ENCODE measurements at places on chromosomes 4 and X. TPM values are rescaled to one million over a fixed set of nuclear protein-coding genes. Genes with fewer than 3 reads are reported as not detected.

Gene MAP3K15
- total RNA-seq = not detected

Gene C4orf50
- not detected for total RNA-seq

Gene PPEF2
- not detected for total RNA-seq

Gene MAGEA1
- total RNA-seq = not detected

Gene LRAT
- total RNA-seq = 0.57 TPM

Gene TLR6
- 5.0 TPM for total RNA-seq

Gene MAGEA2
- not detected for total RNA-seq

Gene CT45A7
- not detected for total RNA-seq

DNA sequence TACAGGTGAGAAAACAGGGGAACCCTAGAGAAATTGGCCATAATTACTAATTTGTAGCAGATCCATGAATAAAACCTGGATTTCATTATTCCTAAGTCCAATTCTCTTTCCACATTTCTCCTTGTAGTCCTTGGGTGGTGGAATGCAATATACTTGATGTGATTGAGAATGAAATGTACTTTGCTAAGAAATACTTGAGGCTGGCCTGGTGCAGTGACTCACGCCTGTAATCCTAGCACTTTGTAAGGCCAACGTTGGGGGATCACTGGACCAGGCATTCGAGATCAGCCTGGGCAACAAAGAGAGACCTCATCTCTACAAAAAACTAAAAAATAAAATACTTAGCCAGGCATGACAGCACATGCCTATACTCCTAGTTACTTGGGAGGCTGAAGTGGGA lies 15.9 kb downstream of the TMEM184C start:
- no peak for DNase-seq

DNA sequence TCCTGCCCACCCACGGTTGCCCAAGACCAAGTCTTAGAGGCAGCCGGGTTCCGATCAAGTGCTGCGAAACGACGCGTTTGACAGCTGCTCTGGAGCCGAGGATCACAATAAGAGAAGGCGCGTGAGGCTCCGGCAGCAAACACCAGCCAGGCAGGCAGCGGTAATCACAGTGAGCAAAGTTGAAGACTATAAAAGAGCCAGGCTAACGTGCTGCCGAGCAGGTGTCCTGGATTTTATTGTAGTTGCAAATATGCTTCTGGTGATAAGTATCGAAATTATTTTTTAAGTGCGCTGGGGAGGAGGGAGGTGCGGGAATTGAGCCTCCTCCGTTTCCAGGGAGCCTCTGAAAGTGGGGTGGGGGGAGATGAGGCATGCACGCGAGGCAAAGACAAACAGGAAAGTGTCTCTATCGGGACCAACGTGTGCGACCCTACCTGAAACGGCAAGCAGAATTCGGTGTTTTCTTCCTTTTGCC lies 590 bp downstream of the GABRA2 start:
- DNase-seq = no peak

DNA sequence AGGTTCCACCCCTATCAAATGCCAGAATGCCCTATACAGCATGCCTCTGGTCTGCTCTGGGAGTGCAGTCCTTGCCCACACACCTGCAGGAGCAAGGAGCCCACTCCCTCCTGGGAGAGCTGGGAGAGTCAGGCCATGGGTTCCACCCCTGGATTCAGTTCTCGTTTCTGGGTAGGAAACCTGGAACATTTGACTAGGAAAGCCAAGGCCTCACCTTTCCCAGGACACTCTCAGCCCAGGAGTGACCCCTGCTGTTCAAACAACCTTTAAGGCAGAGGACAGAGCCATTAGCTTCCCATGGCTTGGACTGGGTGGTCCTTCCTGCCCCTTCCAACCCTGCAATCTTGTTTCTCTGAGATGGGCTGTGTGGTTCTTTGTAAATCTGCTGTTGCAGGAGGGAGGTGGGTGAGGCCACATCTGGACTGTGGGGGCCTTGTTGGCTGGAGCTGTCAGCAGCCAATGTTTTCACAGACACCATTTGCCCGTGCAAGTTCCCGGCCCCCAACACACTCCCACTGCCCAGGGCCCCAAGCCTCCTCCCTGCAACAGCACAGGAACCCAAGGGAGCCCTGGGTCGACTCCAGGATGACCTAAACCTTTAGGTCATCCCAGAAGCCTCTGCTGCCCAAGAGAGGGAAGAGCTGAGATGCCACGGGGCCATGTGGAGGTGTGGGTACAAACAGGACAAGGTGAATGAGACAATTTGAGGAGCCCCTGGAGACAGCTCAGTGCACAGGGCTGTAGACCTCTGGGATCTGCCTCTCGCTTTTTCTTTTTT lies 104.4 kb downstream of the PJA1 start:
- peak; percentile 64 for DNase-seq

DNA sequence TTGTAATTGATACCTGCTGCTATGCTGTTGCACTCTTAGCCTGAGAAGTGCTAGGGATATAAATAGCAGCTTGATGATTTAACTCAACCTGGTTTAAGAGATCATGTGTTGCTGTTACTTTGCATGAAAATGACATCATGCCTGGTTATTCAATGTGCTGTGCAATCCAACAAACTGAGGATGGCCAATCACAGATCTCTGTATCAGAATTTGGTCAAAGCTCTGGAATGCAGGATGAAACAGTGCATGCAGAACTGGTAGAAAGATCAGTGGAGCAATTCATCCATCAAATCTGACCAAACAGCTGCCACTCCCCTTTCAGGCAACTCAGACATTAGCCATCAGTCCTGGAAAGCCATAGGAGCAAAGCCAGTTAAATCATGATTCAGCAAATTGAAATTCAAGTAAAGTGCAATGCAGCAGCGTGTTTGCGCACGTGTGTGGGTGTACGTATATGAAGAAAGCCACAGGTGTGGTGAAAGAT lies 160.3 kb upstream of the RASGEF1B start:
- peak; percentile 81 for DNase-seq

DNA sequence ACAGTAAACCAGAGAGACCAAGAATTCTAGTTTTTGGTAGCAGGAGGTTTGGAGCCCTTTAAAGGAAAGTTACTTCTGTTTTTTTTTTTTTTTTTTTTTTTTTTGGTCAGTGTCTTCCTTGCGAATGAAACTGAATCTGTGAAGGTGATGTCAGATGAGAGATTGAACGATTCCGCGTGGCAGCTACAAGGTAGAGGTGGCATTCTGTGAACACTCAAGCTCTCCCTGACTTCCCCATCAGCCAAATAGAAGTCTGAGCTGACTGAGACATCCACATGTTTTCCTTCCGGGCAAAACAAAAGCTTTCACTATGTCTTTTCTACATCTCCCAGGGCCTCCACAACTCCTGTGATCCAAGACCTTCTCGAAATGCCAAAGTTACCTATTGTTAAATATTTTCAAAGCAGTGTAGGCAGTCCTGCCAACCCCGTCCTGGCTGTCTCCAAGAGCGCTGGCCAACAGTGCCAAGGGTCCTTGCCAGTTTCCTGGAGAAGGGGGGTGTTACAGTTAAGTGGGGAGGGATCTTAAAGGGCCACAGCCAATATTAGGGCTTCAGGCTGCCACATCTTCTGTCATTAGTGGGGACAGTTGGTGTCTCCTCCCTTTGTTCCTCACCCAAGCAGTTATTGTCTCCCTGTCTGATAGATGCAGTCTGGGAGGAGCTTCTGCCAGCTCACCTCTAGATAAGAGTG lies 102.9 kb upstream of the SLC34A2 start:
- no peak for DNase-seq

DNA sequence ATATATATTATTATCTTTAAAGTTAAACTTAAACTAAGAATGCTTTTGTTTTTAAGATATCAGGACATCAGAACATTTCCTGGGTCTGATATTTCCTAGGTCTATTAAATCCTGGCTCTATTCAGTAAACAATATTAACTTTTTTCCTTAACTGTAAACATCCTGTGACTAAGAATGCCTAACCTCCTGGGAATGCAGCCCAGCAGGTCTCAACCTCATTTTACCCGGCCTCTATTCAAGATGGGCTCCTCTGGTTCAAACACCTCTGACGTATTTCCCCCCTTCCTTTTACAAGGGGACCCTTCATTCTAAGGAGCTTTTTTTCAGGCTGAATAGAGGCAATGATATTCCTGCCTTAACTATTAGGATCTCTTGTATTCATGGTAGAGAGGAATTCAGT lies 35.8 kb upstream of the DYNLT3 start:
- DNase-seq = no peak

DNA sequence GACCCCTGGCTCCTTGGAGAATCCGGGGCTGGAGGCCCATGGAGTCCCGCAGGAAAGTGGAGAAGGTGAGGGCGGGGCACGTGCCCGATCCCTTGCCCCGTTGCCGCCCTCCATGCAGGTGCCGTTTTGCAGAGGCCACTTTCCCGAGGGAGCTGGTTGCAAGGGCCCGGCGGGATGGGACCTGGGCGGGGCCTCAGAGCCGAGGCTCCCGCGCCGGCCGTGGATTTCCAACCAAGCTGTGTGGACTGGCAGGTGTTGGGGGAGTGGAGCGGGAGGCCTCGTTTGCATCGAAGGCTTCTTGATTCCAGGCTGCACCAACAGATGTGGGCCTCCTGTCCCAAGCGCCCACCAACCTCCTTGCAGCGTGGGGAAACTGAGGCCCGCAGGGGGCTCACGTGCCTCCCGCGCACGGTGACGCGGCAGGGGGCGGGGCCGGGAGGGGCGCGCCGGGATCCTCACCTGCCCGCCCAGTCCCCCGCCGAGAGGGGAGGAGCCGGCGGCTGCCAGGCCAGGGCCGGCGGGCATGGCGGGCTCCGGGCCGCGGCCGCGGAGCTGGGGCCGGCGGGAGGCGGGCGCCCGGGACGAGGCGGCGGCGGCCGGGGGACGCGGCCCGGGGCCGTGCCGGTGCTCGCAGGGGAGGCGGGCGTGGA lies 24.9 kb downstream of the SH3BP2 start:
- no peak for DNase-seq

DNA sequence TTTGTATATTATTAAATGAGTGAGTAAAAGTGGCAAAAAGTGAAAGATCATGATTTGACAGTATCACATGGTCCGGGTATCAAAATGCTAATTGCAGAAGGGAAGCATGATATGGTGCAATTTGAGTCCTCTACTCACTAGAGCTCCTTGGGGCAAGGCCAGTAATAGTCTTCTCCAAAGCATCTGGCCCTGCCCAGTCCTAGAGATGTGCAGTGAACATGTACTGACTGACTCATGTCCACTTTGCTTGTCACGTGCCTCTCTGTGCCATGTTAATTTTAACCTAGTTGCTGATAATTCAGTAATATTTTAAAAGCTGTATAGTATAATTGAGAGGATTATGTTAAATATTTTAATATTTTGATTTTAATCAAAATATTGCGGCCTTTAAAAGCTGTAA lies 54.6 kb upstream of the TENM3 start:
- no peak for DNase-seq

- DNase-seq = no peak
Measured at GRCh38 chrX:129939986-129940385, 34.0 kb downstream of the UTP14A start.

- DNase-seq = no peak
Measured at GRCh38 chr4:81571105-81571504, 99.4 kb upstream of the RASGEF1B start.

DNA sequence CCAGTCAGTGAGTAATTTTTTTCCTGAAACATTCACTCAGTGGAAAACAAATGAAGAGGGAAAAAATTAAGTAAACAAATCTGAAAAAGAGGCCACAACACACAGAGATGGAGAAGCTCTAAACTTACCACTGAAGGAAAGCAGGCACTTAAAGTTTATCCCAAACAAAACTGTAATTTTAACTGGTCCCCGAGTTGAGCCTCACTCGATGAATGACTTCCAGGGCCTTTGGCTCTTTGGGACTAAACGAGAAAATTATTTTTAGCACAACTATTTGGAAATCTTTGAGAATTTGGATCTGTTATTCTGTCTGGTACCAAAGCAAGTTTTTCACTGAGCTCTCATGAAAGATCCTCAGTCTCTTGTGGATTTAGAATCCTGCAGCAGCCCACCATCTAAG lies at the start of gene C1QTNF7:
TSS of gene C1QTNF7 (plus strand) at position 333 of the 400 bp plus-strand sequence. CDS start 7,711 bp downstream, outside the sequence.
- no peak for DNase-seq

DNA sequence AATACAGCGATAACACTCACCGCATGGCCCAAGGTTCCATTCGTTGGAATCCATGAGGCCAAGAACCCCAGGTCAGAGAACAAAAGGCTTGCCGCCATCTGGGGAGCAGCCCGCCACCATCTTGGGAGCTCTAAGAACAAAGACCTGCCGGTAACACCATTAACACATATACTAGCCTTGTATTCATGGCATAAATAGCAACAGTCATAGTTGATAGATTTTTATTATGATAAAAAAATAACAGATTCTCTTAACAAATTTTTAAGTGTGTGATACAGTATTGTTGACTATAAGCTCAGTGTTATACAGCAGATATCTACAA lies 309.4 kb downstream of the GLUD2 start:
- DNase-seq = no peak

DNA sequence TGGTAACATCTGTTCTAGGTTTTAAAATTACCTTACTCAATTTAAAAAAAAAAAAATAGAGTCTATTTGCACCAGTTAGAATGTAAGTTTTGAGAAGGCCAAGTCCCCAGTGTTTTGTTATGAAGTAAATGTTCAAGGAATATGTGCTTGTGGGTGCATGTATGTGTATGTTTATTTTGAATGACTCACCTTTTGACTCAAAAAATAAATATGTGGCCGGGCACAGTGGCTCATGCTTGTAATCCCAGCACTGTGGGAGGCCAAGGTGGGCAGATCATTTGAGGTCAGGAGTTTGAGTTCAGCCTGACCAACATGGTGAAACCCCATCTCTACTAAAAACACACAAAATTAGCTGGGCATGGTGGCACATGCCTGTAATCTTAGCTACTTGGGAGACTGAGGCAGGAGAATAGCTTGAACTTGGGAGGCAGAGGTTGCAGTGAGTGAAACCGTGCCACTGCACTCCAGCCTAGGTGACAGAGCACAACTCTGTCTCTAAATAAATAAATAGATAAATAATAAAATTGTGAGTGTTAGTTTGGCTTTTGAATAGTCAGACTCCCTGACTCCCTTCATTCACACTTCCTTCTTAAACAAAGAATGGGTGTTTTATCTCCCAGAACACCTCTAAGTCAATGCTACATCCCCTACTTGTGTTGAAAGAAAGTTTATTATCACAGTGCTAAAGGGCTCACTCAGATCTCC lies 511.3 kb upstream of the PCDH7 start:
- DNase-seq = no peak

DNA sequence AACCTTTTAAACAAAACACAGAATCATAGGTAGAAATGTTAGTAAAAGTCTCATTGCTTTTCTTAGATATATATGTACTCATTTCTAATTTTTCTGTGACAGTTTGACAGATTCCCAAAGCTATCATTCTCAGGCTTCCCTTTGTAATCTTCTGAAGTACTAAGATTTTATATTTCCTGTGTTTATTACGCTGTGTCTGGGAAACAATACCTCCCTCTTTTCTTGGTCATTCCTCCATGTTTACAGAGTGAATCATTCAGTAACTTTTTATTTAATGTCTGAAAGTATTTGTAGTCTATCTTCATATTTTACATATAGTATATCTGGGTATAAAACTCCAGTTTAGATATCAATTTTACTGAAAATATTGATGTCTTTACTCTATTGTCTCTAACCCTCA lies 1826.3 kb upstream of the IGFBP7 start:
- DNase-seq = no peak
